ENCODE measurements at places on chromosomes 12 and 14.

GRCh38 chr12:88893801-88894200 is 313.5 kb upstream of the KITLG start:
- no peaks in the 10 kb centered on the region for H3K4me1 ChIP-seq
- no peaks in the 10 kb centered on the region for H3K36me3 ChIP-seq
- no peak overlapping the region for H3K27ac ChIP-seq
- no peak overlapping the region for H3K4me3 ChIP-seq
- H3K27me3 ChIP-seq = no peaks in the 10 kb centered on the region
- DNase-seq = no peak

DNA sequence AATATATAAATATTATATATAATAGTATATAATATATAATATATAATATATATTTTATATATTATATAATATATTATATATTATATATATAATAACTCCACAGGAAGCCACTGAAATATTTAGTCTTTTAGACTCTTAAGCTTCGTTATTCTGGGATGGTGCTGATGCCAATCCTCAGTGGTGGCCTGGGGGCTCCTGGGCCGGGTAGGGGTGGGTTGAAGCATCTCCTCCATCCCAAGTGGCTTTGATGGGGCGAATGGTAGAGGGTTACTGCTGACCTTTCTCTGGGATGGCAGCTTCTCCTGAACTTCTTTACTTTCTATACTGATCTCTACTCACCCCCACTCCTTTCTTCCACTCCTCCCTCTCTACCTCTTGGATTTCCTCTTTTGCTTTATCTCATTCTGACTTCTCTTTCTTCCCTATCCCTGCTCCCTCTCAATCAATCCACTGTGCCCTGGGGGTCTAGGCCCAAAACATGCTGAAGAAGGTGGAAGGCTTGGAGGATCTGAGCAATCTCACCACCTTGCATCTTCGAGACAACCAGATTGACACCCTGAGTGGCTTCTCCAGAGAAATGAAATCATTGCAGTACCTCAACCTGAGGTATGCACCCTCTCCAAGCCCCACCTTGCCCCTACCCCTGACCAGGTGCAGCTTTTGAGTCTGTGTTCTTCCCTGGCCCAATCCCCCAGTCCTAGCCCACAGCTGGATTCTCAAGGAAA is 4.8 kb upstream of the ENO2 start:
- H3K4me3 ChIP-seq = no peak overlapping the region
- no peaks in the 10 kb centered on the region for H3K36me3 ChIP-seq
- DNase-seq = no peak

- H3K36me3 ChIP-seq = no peaks in the 10 kb centered on the region
- H3K27me3 ChIP-seq = no peaks in the 10 kb centered on the region
- no peak for DNase-seq
- H3K27ac ChIP-seq = no peak overlapping the region
Measured at GRCh38 chr14:90512329-90512991, 115.6 kb downstream of the CALM1 start.

GRCh38 chr12:15562263-15562662 is 226.9 kb downstream of the EPS8 start:
- no peaks in the 10 kb centered on the region for H3K27me3 ChIP-seq
- H3K4me3 ChIP-seq = no peak overlapping the region
- no peaks in the 10 kb centered on the region for H3K4me1 ChIP-seq
- no peaks in the 10 kb centered on the region for H3K36me3 ChIP-seq

DNA sequence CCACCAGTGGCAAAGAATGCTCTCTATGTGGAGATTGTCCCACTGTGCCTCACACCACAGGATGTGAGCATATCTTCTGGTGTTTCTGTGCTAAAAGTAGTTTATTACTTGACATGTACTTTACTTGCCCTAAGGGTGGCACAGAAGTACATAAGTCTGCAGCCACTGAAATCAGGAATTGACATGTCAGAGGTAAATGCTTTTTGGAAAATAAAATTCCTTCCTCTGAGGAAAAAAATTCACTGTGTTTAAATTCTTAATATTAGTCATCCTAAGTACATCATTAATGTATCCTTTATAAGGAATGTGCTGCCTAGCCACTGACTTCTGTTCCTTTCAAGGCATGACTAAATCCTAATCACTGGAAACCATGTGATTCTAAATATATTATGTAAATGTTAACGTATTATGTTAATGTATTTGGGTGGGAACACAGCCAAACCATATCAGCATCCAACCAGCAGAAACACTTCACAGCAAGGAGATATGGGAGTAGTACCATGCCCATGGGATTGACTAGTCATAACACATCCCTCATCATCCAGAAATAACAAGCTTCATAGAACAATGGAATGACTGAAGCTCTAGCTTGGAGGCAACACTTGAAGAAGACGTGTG is 239.7 kb upstream of the PPFIA2 start:
- H3K4me3 ChIP-seq = no peak overlapping the region
- DNase-seq = no peak
- no peaks in the 10 kb centered on the region for H3K36me3 ChIP-seq
- no peak overlapping the region for H3K27ac ChIP-seq

- H3K4me3 ChIP-seq = no peak overlapping the region
- H3K4me1 ChIP-seq = no peaks in the 10 kb centered on the region
- DNase-seq = no peak
- H3K27me3 ChIP-seq = no peaks in the 10 kb centered on the region
Measured at GRCh38 chr12:14964406-14964805, 3.0 kb upstream of the ARHGDIB start.

GRCh38 chr14:83975841-83976770 is 1553.8 kb upstream of the FLRT2 start:
- H3K36me3 ChIP-seq = no peaks in the 10 kb centered on the region
- no peak overlapping the region for H3K27ac ChIP-seq
- no peak for DNase-seq
- no peaks in the 10 kb centered on the region for H3K4me1 ChIP-seq
- H3K27me3 ChIP-seq = no peaks in the 10 kb centered on the region

GRCh38 chr14:75094896-75095295 is 25.5 kb downstream of the ZC2HC1C start:
- H3K4me3 ChIP-seq = no peak overlapping the region
- DNase-seq = no peak
- H3K27me3 ChIP-seq = no peaks in the 10 kb centered on the region
- H3K36me3 ChIP-seq = no peaks in the 10 kb centered on the region

- peak; percentile 31 for DNase-seq
- no peaks in the 10 kb centered on the region for H3K4me1 ChIP-seq
- no peak overlapping the region for H3K27ac ChIP-seq
Measured at GRCh38 chr14:72291908-72292688, 359.9 kb downstream of the RGS6 start.

- DNase-seq = no peak
- H3K36me3 ChIP-seq = peaks cover 3% of the 10 kb centered on the region
- H3K4me1 ChIP-seq = peaks cover 4% of the 10 kb centered on the region
- H3K27me3 ChIP-seq = no peaks in the 10 kb centered on the region
Measured at GRCh38 chr12:57604992-57605810, 577 bp downstream of the DTX3 start.

- no peak overlapping the region for H3K4me3 ChIP-seq
- no peaks in the 10 kb centered on the region for H3K36me3 ChIP-seq
- no peaks in the 10 kb centered on the region for H3K4me1 ChIP-seq
Measured at GRCh38 chr12:63877693-63878092, 33.2 kb downstream of the SRGAP1 start.

DNA sequence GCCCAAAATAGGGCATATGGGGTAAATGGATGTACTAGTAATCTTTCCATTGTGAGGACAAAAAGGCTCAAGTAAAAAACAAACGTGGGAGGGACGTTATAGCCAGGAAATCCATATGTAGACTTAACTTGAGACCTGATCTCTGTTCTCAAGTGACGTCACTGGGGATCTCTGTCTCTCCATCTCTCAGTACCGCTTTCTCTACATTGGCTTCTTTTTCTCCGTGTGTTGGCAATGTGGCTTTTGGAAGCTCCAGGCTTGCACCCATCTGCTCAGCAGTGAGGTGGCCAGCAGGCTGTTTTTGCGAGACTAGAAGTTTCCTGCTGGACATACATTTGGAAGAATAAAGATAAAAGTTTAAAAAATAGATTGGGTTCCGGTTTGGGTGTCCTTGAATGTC is 66.0 kb upstream of the NRXN3 start:
- no peak for DNase-seq
- no peaks in the 10 kb centered on the region for H3K36me3 ChIP-seq
- no peak overlapping the region for H3K4me3 ChIP-seq

- H3K4me1 ChIP-seq = peaks cover 18% of the 10 kb centered on the region
- H3K36me3 ChIP-seq = no peaks in the 10 kb centered on the region
- H3K27me3 ChIP-seq = peaks cover 5% of the 10 kb centered on the region
- H3K27ac ChIP-seq = peak overlapping the region; percentile 24
- no peak overlapping the region for H3K4me3 ChIP-seq
Measured at GRCh38 chr14:80959496-80959895, 4.1 kb downstream of the TSHR start.

- H3K27me3 ChIP-seq = no peaks in the 10 kb centered on the region
- H3K4me3 ChIP-seq = no peak overlapping the region
- H3K36me3 ChIP-seq = no peaks in the 10 kb centered on the region
- H3K27ac ChIP-seq = no peak overlapping the region
- H3K4me1 ChIP-seq = no peaks in the 10 kb centered on the region
Measured at GRCh38 chr12:21879312-21879711, 61.9 kb downstream of the ABCC9 start.

- no peaks in the 10 kb centered on the region for H3K27me3 ChIP-seq
- H3K4me3 ChIP-seq = no peak overlapping the region
- no peak for DNase-seq
- H3K36me3 ChIP-seq = no peaks in the 10 kb centered on the region
- no peak overlapping the region for H3K27ac ChIP-seq
- no peaks in the 10 kb centered on the region for H3K4me1 ChIP-seq
Measured at GRCh38 chr12:88784166-88784565, 203.9 kb upstream of the KITLG start.

GRCh38 chr12:54935235-54935951 is 49.2 kb downstream of the TESPA1 start:
- H3K36me3 ChIP-seq = no peaks in the 10 kb centered on the region
- H3K27me3 ChIP-seq = no peaks in the 10 kb centered on the region
- H3K27ac ChIP-seq = peak overlapping the region; percentile 60
- peaks cover 5% of the 10 kb centered on the region for H3K4me1 ChIP-seq

GRCh38 chr14:73645248-73645610 is 443 bp downstream of the DNAL1 start:
- no peak overlapping the region for H3K27ac ChIP-seq
- H3K4me1 ChIP-seq = no peaks in the 10 kb centered on the region
- no peaks in the 10 kb centered on the region for H3K36me3 ChIP-seq

DNA sequence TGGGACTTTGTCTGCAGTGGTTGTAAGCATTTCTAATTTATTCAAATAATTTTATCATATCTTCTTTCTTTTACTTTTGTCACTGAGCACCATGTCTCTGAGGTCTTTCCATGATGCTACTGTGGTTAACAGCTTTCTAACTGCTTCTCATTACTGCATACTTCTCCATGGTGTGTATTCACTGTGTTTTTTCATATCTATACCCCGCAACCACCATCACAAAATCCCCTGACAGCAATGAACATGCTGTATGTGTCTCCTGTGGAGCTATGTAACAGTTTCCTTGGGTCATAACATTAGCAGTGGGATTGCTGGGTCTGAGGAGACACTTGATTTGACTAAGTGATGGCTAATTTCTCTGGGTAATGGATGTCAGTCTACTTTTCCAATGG is 29.2 kb upstream of the CHST11 start:
- no peak overlapping the region for H3K4me3 ChIP-seq
- no peak for DNase-seq
- no peaks in the 10 kb centered on the region for H3K27me3 ChIP-seq

DNA sequence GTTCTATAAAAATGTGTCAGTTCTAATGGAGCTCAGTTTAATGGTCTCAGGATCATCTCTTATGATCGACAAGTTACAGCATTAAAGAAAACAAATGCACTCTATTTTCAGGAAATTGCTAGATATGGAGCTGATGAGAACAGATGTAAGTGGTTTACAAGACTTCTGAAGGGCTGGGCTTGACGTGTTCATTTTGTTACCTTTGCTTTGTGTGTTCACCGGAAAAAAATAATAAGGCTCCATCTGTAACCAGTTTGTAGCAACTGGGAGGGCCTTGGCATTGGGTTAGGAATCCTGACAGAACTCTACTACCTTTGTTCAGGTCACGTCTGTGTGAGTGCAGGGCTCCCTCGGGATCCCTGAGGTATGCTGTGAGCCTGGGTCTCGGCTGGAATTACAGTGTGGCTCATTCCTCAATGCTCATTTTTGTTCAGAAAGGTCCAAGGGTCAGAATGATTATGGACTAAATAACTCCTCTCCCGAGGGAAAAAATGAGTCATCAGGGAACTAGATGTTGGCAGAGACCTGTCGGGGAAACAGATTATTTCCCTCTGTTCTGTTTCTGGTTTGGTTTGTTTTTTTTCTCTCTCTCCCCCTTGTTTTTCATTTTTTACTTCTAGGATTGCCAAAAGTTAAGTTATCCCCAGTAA is 158.0 kb downstream of the SLC5A8 start:
- H3K4me3 ChIP-seq = no peak overlapping the region
- no peaks in the 10 kb centered on the region for H3K36me3 ChIP-seq
- H3K4me1 ChIP-seq = no peaks in the 10 kb centered on the region
- DNase-seq = no peak
- no peaks in the 10 kb centered on the region for H3K27me3 ChIP-seq
- no peak overlapping the region for H3K27ac ChIP-seq

GRCh38 chr14:100122481-100123223 is 36.8 kb downstream of the DEGS2 start:
- peaks cover 24% of the 10 kb centered on the region for H3K36me3 ChIP-seq
- no peaks in the 10 kb centered on the region for H3K27me3 ChIP-seq
- no peaks in the 10 kb centered on the region for H3K4me1 ChIP-seq
- no peak for DNase-seq

GRCh38 chr14:72341686-72342085 is 409.5 kb downstream of the RGS6 start:
- no peak overlapping the region for H3K27ac ChIP-seq
- no peak overlapping the region for H3K4me3 ChIP-seq
- no peak for DNase-seq
- no peaks in the 10 kb centered on the region for H3K36me3 ChIP-seq
- H3K4me1 ChIP-seq = no peaks in the 10 kb centered on the region

- peak overlapping the region; percentile 90 for H3K4me3 ChIP-seq
- no peaks in the 10 kb centered on the region for H3K27me3 ChIP-seq
- peaks cover 14% of the 10 kb centered on the region for H3K4me1 ChIP-seq
- H3K36me3 ChIP-seq = no peaks in the 10 kb centered on the region
Measured at GRCh38 chr14:51860825-51861499, 550 bp downstream of the GNG2 start.

- no peak overlapping the region for H3K4me3 ChIP-seq
- H3K36me3 ChIP-seq = no peaks in the 10 kb centered on the region
- peaks cover 7% of the 10 kb centered on the region for H3K4me1 ChIP-seq
- no peaks in the 10 kb centered on the region for H3K27me3 ChIP-seq
- DNase-seq = peak; percentile 13
- H3K27ac ChIP-seq = no peak overlapping the region
Measured at GRCh38 chr12:89529738-89530137, 3.9 kb upstream of the POC1B start.

DNA sequence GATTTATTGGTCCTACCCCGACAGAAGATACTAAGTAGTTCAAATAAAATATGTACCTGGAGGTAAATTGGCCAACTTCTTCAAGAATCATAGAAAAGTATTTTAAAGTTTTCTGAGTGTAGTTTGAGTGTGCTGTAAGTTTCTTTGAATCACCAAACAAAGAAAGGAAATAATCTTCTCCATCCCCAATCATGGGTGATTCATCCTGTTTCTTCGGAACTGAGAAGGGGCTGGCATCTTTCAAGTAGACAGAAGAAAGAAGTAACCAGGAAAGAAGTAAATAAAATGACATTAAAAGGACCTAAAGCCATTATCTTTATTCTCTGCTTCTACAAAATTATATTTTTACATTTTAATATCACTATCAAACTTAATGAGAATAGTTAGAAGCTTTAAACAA is 6.8 kb downstream of the LMNTD1 start:
- H3K4me3 ChIP-seq = no peak overlapping the region
- no peaks in the 10 kb centered on the region for H3K4me1 ChIP-seq
- no peaks in the 10 kb centered on the region for H3K27me3 ChIP-seq

GRCh38 chr14:61566537-61567225 is 128.6 kb upstream of the HIF1A start:
- H3K4me1 ChIP-seq = peaks cover 26% of the 10 kb centered on the region
- no peak for DNase-seq
- H3K27me3 ChIP-seq = no peaks in the 10 kb centered on the region
- H3K27ac ChIP-seq = no peak overlapping the region
- no peak overlapping the region for H3K4me3 ChIP-seq

All from GM12878 (cell line).